ENCODE measurements at places on chromosomes 4 and X.

DNA sequence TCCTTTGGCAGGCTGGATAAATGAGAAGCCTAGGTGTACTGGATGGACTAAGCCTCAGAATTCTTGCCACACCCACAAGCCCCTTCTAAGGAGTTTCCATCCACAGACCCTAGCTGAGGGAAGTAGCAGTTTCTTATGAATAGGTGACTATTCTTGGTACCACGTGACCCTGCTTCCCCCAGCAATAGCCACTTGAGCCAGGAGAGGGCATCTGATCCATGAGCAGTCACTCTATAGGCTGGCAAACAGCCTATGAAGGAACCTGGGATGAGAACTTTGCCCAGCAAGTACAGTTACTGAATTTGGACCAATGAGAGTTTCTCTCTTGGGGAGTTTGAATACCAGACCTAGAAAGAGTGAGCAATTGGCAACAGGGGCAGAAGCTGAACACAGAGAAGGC, 84.0 kb downstream of the RTL9 start:
- DNase-seq, result peak; percentile 12

DNA sequence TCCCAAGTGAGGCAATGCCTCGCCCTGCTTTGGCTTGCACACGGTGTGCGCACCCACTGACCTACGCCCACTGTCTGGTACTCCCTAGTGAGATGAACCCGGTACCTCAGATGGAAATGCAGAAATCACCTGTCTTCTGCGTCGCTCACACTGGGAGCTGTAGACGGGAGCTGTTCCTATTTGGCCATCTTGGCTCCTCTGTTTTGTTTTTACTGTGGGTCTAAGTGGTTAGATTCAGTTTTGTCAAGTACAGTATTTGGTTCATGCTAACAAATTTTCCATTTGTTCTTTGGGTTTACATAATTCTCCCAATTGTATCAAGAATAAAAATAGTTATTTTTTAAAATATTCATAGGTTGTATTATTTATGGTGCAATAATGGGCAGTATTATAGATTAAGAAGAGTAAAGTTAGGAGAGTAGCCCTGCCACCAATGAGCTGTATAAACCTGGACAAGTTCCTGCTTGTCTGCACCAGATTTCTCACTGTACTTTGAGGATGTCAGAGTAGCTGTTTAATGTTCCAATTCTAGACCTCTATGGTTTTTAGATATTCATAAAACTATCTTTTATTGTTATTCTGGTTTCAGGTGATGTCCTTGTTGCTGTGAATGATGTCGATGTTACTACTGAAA, 23.4 kb downstream of the INTU start:
- no peak for DNase-seq

- DNase-seq, result no peak
These were observed 16.3 kb upstream of the NEUROG2 start for GRCh38 chr4:112532267-112532666.

DNA sequence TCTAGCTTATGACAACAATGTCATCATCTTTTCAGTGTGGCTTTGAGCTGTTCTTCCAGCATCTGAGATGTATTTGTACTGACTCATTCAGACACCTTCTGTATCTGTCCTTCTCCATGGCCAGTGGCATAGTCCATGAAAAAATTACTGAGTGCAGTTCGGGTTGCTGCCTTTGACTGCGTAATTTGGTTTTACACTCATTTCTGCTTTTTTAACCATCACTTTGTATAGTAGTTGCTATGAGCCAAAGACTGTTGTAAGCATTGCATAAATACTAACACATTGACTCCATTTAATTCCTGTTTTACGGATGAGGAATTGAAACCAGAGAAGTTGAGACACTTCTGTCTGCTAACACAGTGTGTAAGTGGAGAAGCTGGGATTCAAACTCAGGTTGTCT, 190.7 kb upstream of the MID1 start:
- DNase-seq, result no peak

- no peak for DNase-seq
These were observed 32.9 kb downstream of the LAMTOR3 start for GRCh38 chr4:99861120-99861905.

DNA sequence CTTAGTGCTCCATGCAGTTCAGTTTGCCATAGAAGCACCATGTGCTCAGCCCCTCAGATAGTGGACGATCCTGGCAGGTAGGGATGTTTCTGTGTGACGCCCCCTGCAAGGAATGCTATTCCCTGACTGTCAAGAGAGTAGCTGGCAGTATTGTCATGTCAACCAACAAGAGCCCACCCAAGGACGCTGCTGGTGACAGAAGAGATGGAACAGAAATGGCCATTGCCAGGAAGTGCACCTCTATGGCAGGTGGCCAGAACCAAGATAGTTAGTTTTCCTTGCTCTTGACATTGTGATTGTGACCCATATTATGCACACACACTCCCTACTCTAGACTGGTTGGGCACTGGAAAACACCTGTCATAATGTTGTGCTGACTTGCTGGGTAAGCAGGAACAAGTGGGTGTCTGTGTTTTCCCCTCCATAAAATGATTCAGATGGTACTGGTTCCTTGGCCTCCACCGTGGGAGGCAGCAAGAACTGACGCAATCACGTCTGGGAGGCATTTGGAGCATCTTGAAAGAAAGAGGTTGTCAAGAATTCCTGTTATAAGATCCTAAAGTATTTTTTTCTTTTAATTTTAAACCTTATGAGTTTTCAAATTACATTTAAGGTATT, 507.9 kb downstream of the MID1IP1 start:
- peak; percentile 14 for DNase-seq

DNA sequence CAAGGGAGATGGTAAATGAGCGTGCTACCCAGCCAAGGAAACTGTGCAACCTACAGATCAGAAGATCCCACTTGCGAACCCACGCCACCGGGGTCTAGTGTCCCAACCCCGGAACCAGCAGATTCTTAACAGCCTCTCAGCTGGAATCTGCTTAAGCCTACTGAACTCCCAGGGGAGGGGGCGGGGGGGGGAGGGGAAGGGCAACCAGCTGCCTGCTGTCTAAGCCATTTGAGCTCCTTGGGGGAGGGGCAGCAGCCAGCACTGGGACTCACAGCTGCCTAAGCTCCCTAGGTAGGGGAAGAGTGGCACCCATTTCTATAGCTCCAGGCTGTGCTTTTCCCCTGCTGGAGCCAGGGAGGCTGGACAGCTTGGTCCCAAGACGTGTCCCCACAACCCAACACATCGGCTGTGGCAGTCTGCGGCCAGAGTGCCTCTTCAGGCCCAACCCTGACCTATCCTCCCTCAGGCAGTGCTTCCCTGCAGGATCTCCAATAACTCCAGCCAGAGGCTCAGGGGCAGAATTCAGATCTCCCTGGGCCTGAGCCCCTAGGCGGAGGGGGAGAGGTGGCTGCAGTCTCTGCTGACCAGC, 289.2 kb downstream of the LDB2 start:
- DNase-seq, result no peak

DNA sequence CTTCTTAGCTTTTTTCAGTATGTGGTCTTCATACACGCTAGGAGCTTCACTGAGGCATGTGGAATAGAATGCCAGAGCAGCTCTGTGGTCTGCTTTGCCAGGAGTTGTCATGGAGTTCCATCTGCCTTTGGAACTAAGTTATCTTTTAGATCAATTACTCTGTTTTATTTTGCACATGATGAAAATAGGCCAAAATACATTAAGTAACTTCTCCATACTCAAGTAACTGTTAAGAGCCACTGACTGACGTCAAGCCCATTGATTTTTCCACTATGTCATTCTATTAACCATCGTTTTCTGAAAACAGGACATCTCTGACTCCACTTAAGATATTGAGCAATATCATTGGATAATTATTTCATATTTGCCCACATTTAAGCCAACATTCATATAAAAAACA, 415.1 kb upstream of the MAD2L1 start:
- peak; percentile 35 for DNase-seq

- no peak for DNase-seq
These were observed 117.6 kb upstream of the PCDH18 start for GRCh38 chr4:137649711-137650450.

DNA sequence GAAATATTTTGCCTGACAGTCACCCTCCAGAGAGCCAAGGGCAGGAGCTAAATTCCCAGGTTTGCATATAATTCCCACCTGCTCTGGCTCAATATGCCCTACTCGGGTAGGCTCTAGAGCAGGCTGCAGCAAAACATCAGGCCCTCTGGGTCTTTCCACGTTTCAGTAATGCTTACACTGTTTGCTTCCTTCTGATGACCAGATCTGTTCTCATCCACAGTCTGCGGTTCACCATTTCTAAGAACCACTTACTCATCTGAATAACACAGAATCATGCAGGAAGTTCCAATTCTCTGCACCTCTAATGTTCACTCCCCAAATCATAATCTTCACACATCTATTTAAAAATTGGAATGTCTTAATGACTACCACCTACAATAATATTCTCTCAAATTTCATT, 141.4 kb downstream of the PPP3CA start:
- DNase-seq, result peak; percentile 31

DNA sequence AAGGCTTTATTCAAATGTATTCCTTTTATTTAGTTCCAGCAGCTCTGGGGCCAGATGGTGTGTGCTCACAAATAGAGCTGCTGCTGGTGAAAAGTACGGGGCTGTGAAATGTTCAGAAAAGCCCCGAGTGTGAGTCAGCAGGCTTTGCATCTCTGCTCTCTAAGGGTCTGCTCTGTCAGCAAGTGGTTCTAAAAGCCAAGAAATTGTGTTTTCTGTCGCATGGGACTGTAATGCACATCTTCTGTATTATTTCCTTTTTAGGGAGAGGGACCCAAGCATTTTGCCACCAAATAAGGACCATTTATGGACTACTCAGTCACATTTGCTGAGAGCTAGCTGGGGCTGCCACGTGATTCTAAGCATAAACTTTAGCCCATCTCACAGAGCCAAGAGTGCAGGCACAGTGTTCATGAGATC, 82.9 kb upstream of the NHS start:
- peak; percentile 62 for DNase-seq

DNA sequence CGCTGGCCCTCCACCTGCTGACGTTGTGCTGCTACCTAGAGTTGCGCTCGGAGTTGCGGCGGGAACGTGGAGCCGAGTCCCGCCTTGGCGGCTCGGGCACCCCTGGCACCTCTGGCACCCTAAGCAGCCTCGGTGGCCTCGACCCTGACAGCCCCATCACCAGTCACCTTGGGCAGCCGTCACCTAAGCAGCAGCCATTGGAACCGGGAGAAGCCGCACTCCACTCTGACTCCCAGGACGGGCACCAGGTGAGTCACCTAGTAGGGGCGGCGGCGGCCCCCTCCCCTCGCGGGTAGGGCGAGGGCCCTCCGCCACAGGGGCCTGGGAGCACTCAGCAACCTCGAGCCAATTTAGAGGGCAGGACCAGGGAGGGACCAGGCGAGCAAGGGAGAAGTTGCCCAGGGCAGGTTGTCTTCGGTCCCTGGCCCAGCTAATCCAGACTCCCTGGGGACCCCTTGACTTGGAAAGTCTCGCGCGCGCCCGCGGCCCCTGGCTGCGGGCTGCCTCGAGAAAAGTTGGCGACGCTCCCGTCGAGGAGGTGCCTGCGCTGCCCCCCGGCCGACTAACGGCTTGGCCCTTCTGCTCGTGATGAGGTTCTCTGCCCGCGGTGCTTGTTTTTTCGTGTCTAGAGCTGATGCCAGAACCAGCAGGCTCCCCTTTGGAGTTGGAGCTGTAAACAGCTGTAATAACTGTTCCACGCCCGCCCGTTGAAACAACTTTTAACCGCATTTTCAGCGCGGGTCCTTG, 717 bp downstream of the EDA start:
- DNase-seq, result no peak

DNA sequence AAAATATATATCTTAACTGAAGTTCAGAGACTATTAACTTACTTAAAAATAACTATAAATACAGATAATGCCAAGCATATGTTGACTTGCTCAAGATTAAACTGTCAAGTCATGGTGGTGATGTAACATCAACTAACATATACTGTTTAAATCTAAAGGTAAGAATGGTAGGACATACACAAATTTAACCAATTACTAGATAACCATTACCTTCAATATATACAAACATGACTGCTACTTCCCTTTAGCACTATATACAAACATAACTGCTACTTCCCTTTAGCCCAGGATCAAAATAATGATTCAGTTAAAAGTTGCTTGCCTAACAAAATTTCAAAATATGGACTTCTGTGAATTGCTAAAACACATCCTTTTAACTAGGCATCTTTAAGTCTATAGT, 14.9 kb downstream of the HNRNPD start:
- no peak for DNase-seq

- no peak for DNase-seq
These were observed 68.6 kb downstream of the PRSS12 start for GRCh38 chr4:118284169-118284568.

- DNase-seq, result peak; percentile 19
These were observed 234.8 kb downstream of the IL15 start for GRCh38 chr4:141871086-141871770.

DNA sequence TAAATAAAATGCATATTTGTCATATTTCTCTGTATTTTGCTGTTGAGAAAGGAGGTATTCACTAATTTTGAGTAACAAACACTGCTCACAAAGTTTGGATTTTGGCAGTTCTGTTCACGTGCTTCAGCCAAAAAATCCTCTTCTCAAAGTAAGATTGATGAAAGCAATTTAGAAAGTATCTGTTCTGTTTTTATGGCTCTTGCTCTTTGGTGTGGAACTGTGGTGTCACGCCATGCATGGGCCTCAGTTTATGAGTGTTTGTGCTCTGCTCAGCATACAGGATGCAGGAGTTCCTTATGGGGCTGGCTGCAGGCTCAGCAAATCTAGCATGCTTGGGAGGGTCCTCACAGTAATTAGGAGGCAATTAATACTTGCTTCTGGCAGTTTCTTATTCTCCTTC, 3.3 kb downstream of the HTT start:
- DNase-seq, result no peak

DNA sequence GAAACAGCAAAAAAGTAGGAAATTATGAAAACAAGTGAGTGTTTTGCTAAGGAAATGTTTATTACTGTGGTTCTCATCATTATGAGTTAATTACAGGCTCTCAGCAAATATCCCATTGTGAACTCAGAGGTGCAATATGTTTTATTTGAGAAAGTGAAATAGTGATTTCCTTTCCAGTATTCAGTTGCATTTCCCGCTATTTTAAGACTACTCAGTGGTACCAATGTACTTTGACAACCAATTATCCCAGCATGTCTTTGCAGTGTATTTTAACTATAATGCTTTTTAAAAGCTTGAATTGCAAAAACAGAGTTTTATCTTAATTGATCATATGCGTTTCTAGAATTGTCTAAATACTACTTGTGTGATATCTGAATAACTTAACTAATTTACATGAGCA, 383.8 kb upstream of the TENM3 start:
- no peak for DNase-seq

DNA sequence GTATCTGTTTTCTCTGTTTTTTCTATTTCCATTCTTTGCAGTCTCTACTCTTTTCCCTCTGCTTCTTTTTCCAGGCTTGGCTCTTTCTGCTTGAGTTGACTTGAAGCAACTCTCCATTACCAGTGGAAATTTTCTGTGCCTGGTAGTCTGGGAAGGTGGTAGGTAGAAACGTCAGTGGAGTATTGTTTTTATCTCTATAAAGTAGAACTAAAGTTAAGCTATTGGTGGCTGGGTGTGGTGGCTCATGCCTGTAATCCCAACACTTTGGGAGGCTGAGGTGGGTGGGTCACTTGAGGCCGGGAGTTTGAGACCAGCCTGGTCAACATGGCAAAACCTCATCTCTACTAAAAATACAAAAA, 438.1 kb upstream of the AR start:
- DNase-seq, result no peak

- no peak for DNase-seq
These were observed 2.8 kb downstream of the TBC1D14 start for GRCh38 chr4:6912441-6912840.
